Nephron progenitor cell (in vitro differentiated cells): ENCODE measurements at places on chromosomes 6 and 20.

GRCh38 chr6:169454204-169454871 lies 200.7 kb upstream of the THBS2 start:
- peaks cover 13% of the 10 kb centered on the region for H3K36me3 ChIP-seq
- no peak for DNase-seq
- no peak overlapping the region for H3K4me3 ChIP-seq
- peaks cover 5% of the 10 kb centered on the region for H3K4me1 ChIP-seq
- peaks cover 4% of the 10 kb centered on the region for H3K27me3 ChIP-seq

- no peak for DNase-seq
- no peak overlapping the region for H3K27ac ChIP-seq
- peak overlapping the region; percentile 82 for H3K4me3 ChIP-seq
- H3K36me3 ChIP-seq: no peaks in the 10 kb centered on the region
- H3K27me3 ChIP-seq: no peaks in the 10 kb centered on the region
These were observed 116.4 kb downstream of the AKAP7 start for GRCh38 chr6:131251590-131252199.

- no peak overlapping the region for H3K27ac ChIP-seq
- no peak for DNase-seq
- no peak overlapping the region for H3K4me3 ChIP-seq
- no peaks in the 10 kb centered on the region for H3K36me3 ChIP-seq
- H3K27me3 ChIP-seq: peaks cover 21% of the 10 kb centered on the region
These were observed 6.8 kb downstream of the GUCA1A start for GRCh38 chr6:42179945-42180313.

DNA sequence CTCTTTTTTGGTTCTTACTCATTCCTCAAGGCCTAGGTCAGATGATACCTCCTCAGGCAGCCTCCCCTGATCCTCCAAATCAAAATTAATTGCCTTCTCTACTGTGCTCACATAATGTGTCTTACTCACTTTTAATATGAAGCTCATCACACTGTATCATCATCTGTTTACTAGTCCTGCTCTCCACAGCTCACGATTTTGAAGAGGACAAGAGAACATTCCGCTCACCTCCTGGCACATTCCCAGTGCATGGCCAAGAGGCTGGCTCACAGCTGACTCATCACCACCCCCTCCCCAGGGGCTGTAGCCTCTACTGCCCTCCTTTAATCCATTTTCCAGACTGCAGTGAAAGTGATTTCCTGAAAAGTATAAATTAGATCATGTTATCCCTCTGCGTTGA lies 133.1 kb downstream of the ALDH8A1 start:
- H3K27me3 ChIP-seq: peaks cover 9% of the 10 kb centered on the region
- peaks cover 15% of the 10 kb centered on the region for H3K4me1 ChIP-seq
- no peak for DNase-seq
- H3K4me3 ChIP-seq: no peak overlapping the region
- H3K36me3 ChIP-seq: no peaks in the 10 kb centered on the region

DNA sequence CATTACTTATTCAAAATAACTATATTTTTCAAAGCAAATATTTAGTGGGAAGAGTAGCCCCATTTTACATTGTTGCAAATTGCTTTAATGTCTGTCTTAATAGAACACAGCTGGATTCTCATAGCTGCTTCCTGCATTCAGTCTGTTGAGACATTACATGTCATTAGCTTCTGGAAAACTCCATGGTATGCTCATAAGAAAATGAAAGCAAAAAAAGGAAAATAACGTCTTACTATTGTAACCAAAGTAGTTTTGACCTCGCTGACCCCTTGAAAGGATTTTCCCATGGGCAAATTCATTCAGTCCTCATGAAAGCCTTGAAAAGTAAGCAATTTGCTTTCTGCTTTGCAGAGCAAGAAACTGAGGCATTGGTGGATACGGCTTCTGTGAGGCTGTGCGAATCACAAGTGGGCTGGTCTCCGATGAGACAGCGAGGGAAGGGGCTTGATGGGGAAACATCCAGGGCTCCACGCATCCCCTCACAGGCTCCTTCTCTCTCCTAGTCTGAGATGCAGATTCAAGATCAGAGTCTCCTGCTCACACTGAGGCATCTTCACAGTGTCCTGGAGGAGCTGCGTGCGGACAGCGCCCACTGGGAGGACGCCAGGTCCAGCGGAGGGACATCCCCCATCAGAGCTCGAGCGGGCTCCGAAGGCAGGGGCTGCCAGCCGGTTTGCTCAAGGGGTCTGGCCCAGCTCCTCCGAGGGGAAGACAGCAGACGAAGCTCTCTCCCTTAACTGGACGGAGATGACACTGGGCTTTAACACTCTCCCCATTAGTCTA lies 3.3 kb downstream of the C20orf202 start:
- peaks cover 36% of the 10 kb centered on the region for H3K27me3 ChIP-seq
- H3K27ac ChIP-seq: no peak overlapping the region
- DNase-seq: no peak
- no peaks in the 10 kb centered on the region for H3K36me3 ChIP-seq

DNA sequence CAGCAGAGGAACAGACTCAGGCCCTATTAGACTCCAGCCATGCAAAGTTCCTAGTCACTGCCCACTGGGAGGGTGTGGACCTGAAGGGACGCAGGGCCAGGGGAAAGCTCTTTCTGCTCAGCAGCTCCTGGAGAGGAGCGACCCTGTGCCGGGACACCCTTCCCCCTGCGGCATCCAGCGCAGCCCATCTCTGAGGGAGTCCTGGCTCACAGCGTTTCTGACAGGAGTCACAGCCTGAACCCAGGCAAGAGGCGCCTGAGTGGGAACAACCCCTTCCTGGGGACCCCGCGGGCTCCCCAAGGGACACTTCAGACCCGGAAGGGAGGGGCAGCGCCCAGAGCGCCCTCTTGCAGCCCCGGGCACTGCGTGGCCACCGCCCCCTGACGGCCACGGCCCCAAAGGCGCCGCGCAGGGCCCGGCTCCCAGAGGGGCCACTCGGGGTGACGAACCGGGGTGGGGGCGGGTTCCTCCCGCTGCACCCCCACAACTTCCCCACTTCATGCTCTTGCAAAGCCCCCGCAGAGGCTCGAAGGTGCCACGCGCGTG lies 862 bp downstream of the UCKL1 start:
- H3K27ac ChIP-seq: no peak overlapping the region
- peak; percentile 40 for DNase-seq
- H3K4me1 ChIP-seq: peaks cover 44% of the 10 kb centered on the region
- H3K36me3 ChIP-seq: no peaks in the 10 kb centered on the region
- peak overlapping the region; percentile 83 for H3K4me3 ChIP-seq
- no peaks in the 10 kb centered on the region for H3K27me3 ChIP-seq

- H3K27me3 ChIP-seq: peaks cover 7% of the 10 kb centered on the region
- H3K27ac ChIP-seq: no peak overlapping the region
- no peak for DNase-seq
- H3K4me1 ChIP-seq: no peaks in the 10 kb centered on the region
- no peaks in the 10 kb centered on the region for H3K36me3 ChIP-seq
These were observed 347.3 kb upstream of the CNR1 start for GRCh38 chr6:88513471-88513870.

DNA sequence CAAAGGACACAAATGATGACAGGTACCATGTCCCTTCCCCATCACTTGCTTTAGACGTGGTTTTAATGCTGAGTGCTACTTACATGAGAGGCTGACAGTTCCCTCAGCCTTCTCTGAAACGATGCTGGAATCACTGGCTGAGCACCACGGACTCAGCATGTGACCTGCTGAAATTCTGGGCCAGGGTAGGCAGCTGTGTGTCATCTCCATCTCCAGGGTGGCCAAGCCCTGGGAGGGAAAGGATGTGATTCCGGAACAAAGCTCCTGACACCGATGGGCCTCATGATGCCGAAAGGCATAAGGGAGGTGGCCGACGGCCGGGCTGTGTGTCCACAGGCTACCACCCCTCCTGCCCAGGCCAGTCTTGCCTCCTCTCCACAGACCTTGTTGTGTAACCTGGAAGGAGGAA lies 184.3 kb upstream of the CST7 start:
- DNase-seq: no peak
- H3K4me1 ChIP-seq: peaks cover 5% of the 10 kb centered on the region
- H3K36me3 ChIP-seq: no peaks in the 10 kb centered on the region
- peaks cover 16% of the 10 kb centered on the region for H3K27me3 ChIP-seq
- H3K27ac ChIP-seq: no peak overlapping the region

GRCh38 chr6:158290040-158290439 lies 22.2 kb upstream of the TULP4 start:
- peaks cover 83% of the 10 kb centered on the region for H3K36me3 ChIP-seq
- H3K27me3 ChIP-seq: no peaks in the 10 kb centered on the region
- H3K4me3 ChIP-seq: no peak overlapping the region
- H3K27ac ChIP-seq: peak overlapping the region; percentile 61

GRCh38 chr6:128149796-128150195 lies 248.9 kb upstream of the THEMIS start:
- H3K27me3 ChIP-seq: no peaks in the 10 kb centered on the region
- no peak for DNase-seq
- no peak overlapping the region for H3K27ac ChIP-seq
- no peaks in the 10 kb centered on the region for H3K36me3 ChIP-seq
- H3K4me3 ChIP-seq: no peak overlapping the region

- H3K4me1 ChIP-seq: no peaks in the 10 kb centered on the region
- peaks cover 4% of the 10 kb centered on the region for H3K36me3 ChIP-seq
- no peak overlapping the region for H3K4me3 ChIP-seq
These were observed 133.5 kb downstream of the MAN1A1 start for GRCh38 chr6:119215885-119216590.

- peaks cover 32% of the 10 kb centered on the region for H3K36me3 ChIP-seq
- no peak overlapping the region for H3K4me3 ChIP-seq
- H3K27me3 ChIP-seq: no peaks in the 10 kb centered on the region
- DNase-seq: no peak
- no peaks in the 10 kb centered on the region for H3K4me1 ChIP-seq
- no peak overlapping the region for H3K27ac ChIP-seq
These were observed 32.8 kb downstream of the CD164 start for GRCh38 chr6:109349419-109349987.

- H3K36me3 ChIP-seq: no peaks in the 10 kb centered on the region
- H3K4me1 ChIP-seq: no peaks in the 10 kb centered on the region
- no peak overlapping the region for H3K27ac ChIP-seq
- H3K27me3 ChIP-seq: peaks cover 36% of the 10 kb centered on the region
These were observed 78.3 kb upstream of the CTNNBL1 start for GRCh38 chr20:37615340-37616109.

GRCh38 chr6:25534942-25535631 lies 116.9 kb upstream of the SCGN start:
- H3K27ac ChIP-seq: peak overlapping the region; percentile 64

- H3K36me3 ChIP-seq: no peaks in the 10 kb centered on the region
- DNase-seq: no peak
- peaks cover 80% of the 10 kb centered on the region for H3K4me1 ChIP-seq
These were observed 7.5 kb downstream of the DIDO1 start for GRCh38 chr20:62918831-62919230.

- H3K4me1 ChIP-seq: peaks cover 10% of the 10 kb centered on the region
- peaks cover 3% of the 10 kb centered on the region for H3K27me3 ChIP-seq
- no peak for DNase-seq
- H3K4me3 ChIP-seq: no peak overlapping the region
These were observed 74.0 kb upstream of the ADGRF1 start for GRCh38 chr6:47116086-47116485.

DNA sequence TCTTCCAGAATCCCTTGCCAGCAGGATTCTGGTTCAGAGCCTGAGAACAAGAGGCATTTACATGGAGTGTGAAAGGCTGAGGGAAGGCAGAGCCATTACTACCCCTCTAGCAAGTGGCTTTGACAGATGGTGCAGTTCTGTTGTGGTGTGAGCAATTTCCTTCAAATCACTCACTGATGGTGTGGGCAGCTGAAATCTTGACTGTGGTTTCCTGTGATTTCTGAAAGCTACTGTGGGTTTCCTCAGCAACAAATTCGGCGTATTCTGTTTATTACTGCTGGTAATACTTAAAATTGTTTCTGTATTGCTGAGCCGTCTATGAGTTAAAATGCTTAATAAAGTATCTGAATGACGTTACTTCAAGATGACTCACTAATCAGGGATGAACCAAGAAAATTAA lies 181.5 kb upstream of the TCF21 start:
- H3K4me3 ChIP-seq: no peak overlapping the region
- H3K27ac ChIP-seq: no peak overlapping the region
- H3K4me1 ChIP-seq: no peaks in the 10 kb centered on the region
- no peak for DNase-seq
- H3K27me3 ChIP-seq: peaks cover 6% of the 10 kb centered on the region

- H3K4me3 ChIP-seq: no peak overlapping the region
- peaks cover 20% of the 10 kb centered on the region for H3K4me1 ChIP-seq
- no peak overlapping the region for H3K27ac ChIP-seq
- H3K36me3 ChIP-seq: peaks cover 5% of the 10 kb centered on the region
- no peak for DNase-seq
These were observed 168.2 kb downstream of the DLL1 start for GRCh38 chr6:170122651-170123050.

- no peak for DNase-seq
- peaks cover 4% of the 10 kb centered on the region for H3K4me1 ChIP-seq
- no peak overlapping the region for H3K4me3 ChIP-seq
- no peak overlapping the region for H3K27ac ChIP-seq
- peaks cover 24% of the 10 kb centered on the region for H3K27me3 ChIP-seq
These were observed 127.0 kb downstream of the MCHR2 start for GRCh38 chr6:99867026-99867425.

DNA sequence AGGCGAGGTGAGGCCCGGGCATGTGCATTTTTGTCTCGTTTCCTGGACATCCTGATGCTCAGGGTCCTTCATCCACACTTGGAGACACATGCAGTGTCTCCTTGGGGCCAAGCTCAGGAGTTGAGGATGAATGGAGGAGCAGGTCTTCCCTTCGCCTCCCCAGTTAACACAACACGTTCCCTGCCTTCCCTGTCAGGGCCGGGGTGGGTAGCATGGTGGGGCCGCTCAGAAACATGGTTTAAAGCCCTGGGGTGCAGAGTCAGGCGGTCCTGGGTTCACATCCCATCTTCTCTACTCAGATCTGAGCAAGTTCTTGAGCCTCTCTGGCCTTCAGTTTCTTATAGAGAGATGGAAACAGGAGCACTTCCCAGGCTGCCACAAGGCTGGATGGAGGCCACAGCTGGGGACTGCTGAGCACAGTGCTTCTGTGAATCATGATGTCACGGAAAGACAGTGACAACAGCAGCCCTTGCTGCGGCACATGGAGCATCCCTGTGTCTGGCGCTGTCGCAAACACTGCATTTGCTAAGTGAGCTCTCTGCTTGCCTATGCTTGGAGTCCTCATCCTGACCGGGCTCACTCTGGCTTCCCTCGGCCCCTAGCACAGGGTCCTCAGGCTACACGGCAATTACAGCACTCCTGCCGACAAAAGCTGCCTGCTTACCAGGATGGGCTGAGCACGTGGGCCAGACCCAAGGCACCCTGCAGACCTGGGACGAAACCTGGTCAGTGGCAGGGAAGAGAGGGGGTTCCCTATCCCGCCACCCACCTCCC lies 45.6 kb upstream of the STX16 start:
- H3K27me3 ChIP-seq: peaks cover 8% of the 10 kb centered on the region
- no peak overlapping the region for H3K27ac ChIP-seq
- no peak for DNase-seq
- no peak overlapping the region for H3K4me3 ChIP-seq
- H3K36me3 ChIP-seq: no peaks in the 10 kb centered on the region
- H3K4me1 ChIP-seq: no peaks in the 10 kb centered on the region

DNA sequence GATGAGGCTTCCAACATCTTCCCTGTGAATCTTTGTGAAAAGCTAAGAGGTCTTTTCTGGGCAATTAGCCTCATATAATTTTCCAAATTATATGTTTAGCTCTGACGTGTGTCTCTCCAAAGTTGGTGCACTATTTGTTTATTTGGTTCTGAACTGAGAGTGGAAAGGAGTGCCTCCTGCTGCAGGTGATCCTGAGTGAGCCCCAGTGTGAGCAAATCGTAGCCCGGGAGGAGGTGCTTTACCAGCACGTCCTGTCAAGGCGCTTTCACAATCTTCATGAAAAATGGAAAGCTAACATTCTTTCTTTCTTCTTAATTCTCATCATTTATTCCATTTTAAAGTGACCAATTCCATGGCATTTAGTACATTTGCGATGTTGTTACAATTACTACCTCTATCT lies 231.9 kb downstream of the BMP2 start:
- H3K4me1 ChIP-seq: no peaks in the 10 kb centered on the region
- no peaks in the 10 kb centered on the region for H3K27me3 ChIP-seq
- H3K27ac ChIP-seq: no peak overlapping the region
- H3K36me3 ChIP-seq: no peaks in the 10 kb centered on the region
